ENCODE measurements at places on chromosomes 2 and 18.

DNA sequence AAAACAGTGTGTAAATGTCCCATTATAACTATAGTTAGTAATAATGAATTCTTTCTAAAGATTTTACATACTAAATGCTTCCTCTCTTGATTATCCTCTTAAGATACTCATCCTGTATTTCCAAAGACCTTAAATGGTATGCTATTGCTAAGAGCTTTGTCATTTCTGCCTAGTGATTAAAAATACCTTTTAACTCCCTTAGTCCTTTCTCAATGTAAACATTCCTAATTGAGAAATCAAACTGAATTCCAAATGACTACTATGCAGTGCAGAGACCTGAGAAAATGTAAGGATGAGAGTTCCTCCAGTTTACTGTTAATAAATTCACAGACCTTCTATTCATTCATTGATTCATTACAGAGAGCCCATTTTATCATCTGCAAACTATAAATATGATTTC is 86.9 kb downstream of the SOS1 start:
- DNase-seq = peak; percentile 37

- DNase-seq = no peak
Observed at GRCh38 chr2:27940982-27941381, 50.5 kb downstream of the BABAM2 start.

DNA sequence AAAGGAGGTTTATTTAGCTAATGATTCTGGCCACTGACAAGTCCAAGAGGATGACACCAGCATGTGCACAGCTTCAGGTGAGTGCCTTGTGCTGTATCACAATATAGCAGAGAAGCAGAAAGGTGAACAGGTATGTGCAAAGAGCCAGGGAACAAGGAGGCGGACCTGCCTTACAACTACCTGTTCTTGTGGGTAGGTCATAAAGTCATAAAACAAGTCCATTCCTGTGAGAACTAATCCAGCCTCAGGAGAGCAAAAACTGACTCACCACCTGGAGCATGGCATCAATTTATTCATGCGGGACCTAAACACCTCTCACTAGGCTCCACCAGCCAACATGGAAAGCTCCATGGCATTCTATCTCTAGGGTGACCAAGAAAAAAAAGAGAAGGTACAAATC is 234.2 kb downstream of the ASXL3 start:
- DNase-seq = no peak

- DNase-seq = no peak
Observed at GRCh38 chr2:24509425-24509824, 18.4 kb downstream of the NCOA1 start.

- DNase-seq = no peak
Observed at GRCh38 chr2:47083005-47083404, 72.1 kb downstream of the STPG4 start.

DNA sequence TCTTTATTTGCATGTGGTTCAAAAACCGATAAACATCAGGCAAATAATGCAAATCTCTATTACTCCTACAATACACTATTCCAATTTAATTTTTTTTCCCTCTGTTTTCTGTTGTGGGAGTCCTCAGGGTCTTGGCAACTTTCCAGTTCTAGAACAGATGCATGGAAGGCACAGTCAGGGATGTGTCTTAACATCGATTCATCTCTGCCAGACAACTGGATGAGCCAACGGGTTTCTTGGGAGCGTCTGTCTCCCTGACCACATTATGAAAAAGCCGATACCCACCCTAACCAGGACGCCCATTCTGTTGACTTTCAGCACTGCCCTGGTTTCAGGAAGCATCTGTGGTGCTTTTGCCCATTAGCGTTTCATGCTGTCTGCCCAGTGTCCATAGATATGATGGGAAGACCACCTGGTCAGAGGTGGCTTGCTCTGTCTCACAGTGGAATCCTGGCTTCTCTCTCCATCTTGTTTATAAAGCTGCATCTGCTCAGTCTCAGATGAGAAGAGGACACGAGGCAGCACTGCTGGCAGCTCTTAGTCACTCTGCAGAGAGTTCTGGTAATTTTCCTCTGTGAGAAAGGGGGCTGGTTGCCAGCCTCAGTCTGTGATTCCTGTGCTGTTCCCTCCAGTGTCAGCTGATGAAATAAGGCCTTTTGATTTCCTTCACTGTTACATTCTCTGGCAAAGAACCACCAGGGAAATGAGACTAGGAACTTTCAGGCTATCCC is 57.9 kb upstream of the KCNE4 start:
- DNase-seq = peak; percentile 97

GRCh38 chr18:63773551-63773950 is 1.7 kb upstream of the SERPINB7 start:
- no peak for DNase-seq

GRCh38 chr2:101808006-101808562 is 110.6 kb downstream of the MAP4K4 start:
- no peak for DNase-seq

DNA sequence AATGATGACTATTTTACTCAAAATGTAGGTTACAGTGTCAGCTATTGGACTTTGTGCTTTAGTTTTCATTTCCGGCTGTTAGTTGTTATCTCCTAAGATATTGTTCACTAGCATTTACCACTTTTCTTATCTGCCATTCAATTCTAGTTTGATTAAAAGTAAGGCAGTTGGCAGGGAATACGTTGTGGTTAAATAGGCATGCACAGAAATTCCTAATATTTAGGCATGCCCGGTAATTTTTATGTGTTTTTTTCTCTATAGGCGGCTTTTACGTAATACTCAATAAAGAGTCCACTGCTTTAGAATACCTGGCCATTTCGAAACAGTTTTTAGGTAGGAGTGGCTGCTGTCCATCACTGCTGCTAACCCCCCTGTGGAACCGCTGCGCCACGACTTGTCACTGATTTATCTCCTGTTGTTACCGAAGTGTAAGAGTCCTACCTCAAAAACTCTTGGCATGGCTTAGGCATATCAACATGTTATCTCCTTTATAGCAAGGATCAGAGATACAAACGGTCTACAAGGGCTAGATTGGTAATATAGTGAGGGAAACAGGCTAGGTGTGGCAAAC is 39.5 kb downstream of the BABAM2 start:
- DNase-seq = no peak

- peak; percentile 63 for DNase-seq
Observed at GRCh38 chr2:61065714-61066709, at the start of gene SANBR. Gene SANBR (plus strand): TSS chr2:61065871. CDS start chr2:61070351, 4,480 bp downstream.

- DNase-seq = no peak
Observed at GRCh38 chr2:182055993-182056392, 70.3 kb downstream of the PPP1R1C start.

DNA sequence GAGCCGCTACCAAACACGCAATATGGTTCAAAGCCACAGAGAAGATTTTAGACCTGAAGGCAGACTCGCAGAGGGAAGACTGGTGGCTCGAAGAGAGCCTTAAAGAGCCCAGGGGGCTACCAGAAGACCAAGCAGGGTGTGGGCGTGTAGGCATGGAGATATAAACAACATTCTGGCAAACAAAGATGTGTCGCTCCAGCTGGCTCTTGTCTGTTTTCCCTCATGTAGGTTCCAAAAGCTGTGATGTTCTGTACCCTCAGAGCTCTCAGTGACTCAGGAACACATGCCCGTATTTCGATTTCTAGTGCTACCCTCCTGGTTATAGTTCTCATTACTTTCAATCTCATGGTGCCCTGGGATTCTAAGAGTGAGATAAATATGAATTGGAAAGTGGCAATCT is 44.5 kb downstream of the DOCK10 start:
- DNase-seq = peak; percentile 62

DNA sequence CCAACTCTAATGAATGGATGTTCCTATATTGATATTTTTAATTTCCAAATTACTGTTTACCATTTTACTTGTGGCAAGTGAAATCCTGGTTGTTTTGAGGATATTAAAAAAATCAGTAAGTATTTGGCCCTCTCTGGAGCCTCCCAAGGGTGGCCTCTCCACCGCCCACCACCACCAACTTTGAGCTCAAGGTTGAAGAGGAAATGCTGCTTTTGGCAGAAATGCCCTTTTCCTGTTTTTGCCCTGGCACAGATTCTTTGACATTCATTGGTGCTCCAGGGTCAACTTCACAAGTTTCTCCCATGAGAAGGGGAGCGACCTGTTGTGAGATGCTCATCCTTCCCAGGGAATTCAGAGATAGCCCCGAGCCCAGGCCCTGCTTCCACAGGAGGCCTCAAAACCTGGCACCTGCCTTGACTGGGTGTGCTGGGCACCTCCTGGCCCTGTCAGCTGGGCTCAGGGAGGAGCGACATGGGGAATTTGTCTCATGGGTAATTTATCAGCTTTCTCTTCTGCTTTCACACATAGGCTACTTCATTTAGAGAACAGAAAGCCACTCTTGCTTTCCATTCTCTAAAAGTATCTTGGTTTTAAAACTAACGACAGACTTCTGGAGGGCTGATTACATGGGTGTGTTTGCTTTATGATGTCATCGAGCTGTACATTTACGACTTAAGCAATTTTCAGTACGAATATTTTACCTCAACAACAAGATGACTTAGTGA is 6.9 kb downstream of the CD8A start:
- no peak for DNase-seq

DNA sequence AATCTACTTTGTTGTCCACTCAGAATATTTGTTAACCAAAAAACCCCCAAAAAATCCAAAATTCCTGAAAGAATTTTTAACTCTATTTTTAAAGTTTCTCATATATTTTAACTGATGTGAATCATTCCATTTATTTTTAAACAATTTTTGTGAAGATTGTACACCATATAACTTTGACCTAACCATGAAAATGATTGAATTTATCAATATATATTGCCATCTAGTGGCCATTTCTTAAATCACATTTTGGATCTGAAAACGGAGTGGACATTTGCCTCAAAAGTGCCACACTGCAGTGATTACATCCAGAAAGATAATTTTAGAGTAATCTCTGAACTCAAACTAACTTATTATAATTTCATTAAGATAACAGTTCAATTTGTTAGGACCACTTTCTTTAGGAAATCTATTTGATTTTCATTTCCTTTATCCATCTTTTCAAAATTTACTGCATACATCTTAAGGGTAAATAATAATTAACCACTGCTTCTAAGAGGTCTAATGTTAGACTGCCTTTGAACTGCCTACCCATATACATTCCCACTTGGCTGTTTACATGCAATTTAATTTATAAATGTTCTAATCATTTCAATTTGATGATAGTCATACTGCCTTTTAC is 71.1 kb downstream of the DSC3 start:
- DNase-seq = peak; percentile 33

DNA sequence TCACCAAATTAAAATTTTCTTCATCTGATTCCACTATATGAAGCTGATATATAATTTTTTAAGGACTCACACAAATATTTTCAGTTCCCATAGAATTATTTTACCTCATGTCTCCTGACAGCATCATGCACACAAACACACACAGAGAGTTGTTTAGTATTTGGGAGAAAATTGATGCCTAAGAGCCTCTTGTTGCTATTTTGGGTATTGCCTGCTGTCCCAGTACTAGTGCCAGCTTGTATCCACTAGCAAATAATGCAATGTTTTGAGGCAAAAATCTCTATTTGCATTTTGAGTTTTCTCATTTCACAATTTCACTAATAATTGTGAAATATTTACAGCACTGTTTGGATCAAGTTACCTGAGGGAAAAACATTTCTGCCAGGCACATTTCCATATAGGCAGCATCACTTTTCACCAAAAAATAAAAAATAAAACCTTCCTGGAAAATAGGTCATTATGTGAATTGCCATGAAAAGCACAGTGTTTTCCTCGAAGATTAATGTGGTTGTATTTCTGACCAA is 328.2 kb downstream of the KCNJ3 start:
- DNase-seq = no peak

- DNase-seq = no peak
Observed at GRCh38 chr2:222052934-222053367, 245.8 kb downstream of the PAX3 start.

DNA sequence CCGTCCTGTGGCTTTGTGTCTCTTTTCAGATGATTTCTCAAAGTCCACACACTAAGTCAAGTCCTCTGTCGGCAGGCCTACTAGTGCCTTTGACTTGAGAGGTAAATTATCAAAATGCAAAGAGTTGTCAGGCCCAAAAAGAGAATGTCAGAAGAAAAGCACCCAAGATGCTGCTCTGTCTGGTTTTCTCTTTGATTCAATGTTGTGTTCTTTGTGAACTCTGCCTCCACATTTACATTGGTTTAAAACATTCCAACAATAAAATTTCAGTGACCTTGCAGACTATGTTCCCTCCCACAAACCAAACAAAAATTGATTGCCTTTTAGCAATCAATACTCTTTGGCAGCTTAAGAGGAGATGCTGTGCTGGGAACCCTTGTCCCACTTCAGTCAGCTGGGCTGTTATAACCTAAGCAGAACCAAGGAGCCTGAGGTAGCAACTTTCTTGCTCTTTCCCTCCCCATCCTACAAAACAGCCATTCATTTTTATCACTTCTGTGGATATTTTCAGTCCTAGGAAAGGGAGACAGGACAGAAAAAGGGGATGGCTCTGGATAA is 19.6 kb upstream of the SATB2 start:
- DNase-seq = no peak

DNA sequence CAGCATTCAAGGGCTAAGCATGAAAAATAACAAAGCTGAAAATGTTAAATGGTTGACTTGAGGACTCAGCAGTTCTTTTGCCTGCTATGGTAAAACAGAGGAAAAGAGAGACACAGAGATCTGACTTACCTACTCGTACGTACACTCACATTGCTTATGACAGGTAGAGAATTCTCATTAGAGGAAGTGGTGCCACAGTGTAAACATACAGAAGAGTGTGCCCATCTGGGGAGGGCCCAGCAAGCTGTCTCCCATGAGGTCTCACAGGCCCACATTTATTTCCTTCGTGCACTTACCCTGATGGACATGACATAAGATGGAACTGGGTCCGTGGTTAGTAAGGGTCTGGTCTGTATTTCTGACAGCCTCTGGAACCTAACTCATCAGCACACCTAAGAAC is 729.1 kb downstream of the BCL11A start:
- DNase-seq = no peak

- DNase-seq = no peak
Observed at GRCh38 chr2:120490091-120490798, 144.3 kb downstream of the INHBB start.

DNA sequence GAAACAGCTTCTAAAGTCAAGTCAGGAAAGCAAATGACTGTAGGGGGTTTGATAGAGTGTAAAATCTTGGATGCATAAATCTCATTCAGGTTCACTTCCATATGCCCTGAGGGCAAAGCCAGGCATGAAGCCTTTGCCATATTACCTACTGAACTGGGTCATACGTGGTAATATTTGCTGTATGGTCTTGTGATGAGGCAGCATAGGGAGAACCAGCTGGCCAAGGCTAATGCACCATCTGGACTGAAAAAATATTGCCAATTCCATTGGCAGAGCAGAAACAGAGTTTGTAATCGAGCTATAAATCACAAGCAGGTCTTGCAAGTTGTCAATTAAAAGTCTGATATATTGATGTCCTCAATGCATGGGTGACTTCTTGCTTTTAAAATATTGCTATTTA is 243.8 kb downstream of the ERBB4 start:
- no peak for DNase-seq

- DNase-seq = no peak
Observed at GRCh38 chr2:26809211-26809610, 23.4 kb downstream of the CENPA start.

GRCh38 chr18:56382541-56382940 is 255.9 kb downstream of the TXNL1 start:
- no peak for DNase-seq

Measured in fibroblast of mammary gland (primary cell).